Cardiac fibroblast (primary cell): ENCODE measurements at places on chromosomes 2 and 18.

DNA sequence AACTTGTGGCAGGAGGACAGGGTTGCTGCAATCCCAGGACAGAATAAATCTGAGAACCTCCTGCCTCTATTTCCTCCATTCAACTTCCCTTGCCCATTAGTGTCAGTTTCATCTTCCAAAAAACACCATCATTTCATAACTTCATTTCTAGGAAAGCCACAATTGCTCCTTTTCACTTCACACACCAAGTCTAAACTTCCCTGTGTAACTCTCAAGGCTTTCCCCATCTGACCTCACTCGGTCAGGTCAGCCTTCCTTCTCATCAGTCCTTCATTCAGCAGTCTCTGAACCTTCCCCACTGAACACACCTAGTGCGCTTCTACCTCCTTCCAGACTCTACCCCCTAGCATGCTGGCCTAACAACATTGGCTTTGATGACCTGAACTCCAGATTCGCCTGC is 35.8 kb downstream of the TCF7L1 start:
- DNase-seq: no peak

GRCh38 chr2:181152701-181153100 is 172.3 kb downstream of the UBE2E3 start:
- no peak for DNase-seq

DNA sequence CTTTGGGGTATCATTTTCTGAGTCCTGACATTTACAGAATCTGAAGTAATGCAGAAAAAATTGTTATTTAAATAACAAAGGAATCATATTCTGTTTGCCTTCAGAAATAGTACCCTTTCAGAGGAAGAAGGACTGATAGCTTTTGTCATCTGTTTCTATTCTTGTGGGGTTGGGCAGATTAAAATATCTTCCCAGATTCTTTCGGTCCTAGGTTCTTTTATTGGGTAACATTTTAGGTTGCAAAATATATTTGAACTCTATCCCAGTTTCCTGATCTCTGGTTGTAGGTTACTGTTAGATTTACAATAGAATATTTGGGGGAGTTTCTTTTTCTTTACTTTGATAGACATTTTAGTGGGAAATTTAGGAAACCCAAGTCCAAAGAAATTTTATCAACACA is 550.5 kb downstream of the SPAG16 start:
- peak; percentile 12 for DNase-seq

DNA sequence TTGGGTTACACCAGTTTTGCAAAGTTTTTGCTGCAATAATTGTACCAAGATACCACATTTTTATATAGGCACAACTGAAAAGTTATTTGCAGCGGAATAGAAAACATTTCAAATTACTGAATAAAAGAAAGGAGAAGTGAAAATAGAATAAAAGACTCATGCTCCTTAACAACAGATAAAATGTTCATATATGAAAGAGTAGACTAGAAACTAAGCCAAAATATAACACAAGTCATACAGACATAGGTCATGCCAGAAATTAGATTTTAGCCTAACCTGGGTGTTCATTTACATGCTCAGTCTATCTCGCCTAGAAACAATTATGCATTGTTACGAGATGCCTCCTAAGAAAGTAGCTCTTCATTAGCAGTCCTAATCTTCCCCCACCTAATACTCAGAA is 16.4 kb upstream of the MAP3K20 start:
- no peak for DNase-seq

- DNase-seq: no peak
These were observed 50.3 kb downstream of the TCF7L1 start for GRCh38 chr2:85183479-85183878.

DNA sequence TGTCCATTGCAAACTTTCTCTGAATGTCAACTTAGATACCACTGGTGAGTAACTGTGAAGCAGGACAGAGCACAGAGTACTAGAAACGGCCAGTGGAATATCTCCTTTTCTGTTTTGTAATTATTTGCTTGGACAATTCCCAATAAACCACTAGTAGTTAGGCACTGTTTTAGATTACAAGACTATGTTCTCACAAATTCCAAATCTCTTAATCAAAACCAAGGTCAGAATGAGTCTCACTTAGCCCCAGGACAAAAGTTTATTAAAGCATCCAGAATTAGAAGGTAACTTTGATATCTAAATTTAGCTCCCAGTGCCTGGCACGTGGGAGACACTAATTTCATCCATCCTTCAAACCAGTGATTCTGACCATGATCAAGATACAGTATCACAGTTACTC is 89.0 kb downstream of the ZNF521 start:
- no peak for DNase-seq

- no peak for DNase-seq
These were observed 136.9 kb upstream of the CAB39 start for GRCh38 chr2:230575642-230576324.

GRCh38 chr2:223811757-223812156 is 25.6 kb downstream of the AP1S3 start:
- DNase-seq: peak; percentile 63

- DNase-seq: peak; percentile 85
These were observed 5.0 kb upstream of the TET3 start for GRCh38 chr2:73979686-73980085.

DNA sequence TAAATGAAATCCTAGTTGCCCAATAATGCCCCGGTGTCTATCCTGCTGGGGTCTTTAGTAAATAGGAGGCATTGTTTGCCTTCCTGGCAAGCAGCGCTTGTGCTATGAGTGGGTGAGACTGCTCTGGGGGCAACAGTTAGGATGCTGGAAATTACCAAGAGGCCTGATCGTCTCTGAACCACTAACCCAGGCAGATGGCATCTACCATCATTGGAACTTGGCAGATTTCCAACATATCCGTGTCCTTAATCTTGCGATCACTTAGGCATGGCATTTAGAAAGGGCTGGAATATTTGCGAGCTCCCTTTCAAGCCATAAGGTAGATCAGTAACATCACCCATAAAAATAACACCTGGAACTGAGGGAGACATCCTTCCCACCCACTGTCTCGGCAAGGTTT is 18.8 kb upstream of the SH3RF3 start:
- DNase-seq: no peak

DNA sequence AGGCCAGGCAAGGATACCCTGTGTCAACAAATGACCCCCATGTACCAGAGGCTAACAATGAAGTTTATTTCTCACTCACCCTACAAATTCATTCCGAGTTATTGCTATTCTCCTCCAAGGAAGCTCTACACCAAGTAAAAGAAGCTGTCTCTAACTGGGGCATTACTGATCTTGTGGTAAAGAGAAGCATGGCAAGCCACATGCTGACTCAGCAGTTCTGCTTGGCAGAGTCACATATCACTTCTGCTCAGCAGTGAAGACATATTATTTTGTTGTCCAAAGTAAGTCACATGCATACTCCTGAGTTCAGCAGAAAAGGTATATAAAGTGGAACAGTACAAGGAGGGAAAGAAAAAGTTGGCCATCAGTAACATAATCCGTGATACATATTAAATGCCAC is 315.8 kb downstream of the GULP1 start:
- DNase-seq: peak; percentile 51

DNA sequence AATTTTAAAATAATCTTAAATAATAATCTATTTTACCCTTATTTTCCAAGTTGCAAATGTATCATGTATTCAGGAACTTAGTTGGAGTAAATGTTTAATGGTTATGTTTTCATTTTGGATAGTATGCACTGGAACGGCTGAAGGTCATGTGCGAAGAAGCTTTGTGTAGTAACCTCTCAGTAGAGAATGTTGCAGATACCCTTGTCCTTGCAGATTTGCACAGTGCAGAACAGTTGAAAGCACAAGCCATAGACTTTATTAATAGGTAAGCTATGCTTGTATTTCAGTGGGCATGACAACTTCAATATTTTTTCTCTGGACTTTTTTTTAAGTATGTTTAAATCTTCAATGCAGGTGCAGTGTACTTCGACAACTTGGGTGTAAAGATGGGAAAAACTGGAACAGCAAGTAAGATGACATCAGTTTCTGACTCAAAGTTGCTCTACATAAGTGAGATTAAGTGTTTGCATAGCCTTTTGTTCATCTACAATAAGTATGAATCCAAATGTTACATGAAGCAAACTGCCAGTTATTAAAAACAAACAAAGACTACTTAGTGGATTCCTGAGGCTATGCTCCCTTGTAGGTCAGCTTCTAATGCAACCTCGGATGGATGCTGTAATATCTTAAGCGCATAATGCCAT is 63.1 kb downstream of the SPOPL start:
- no peak for DNase-seq

DNA sequence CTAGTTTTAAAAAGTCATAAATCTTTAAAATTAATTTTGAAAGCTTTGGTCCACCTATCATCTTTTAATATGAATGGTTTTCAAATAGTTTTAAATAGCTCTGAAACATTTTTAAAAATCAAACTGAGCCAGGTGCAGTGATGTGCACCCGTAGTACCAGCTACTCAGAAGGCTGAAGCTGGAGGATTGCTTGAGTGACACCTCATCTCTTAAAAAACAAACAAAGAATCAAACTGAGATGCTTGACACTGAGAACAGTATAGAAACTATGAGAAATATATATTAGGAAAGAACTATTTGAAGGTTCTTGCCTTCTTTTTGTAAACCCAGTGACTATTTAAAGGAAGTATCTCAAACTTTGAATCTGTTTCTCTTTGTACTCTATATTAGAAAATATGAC is 67.4 kb downstream of the BARD1 start:
- DNase-seq: no peak

DNA sequence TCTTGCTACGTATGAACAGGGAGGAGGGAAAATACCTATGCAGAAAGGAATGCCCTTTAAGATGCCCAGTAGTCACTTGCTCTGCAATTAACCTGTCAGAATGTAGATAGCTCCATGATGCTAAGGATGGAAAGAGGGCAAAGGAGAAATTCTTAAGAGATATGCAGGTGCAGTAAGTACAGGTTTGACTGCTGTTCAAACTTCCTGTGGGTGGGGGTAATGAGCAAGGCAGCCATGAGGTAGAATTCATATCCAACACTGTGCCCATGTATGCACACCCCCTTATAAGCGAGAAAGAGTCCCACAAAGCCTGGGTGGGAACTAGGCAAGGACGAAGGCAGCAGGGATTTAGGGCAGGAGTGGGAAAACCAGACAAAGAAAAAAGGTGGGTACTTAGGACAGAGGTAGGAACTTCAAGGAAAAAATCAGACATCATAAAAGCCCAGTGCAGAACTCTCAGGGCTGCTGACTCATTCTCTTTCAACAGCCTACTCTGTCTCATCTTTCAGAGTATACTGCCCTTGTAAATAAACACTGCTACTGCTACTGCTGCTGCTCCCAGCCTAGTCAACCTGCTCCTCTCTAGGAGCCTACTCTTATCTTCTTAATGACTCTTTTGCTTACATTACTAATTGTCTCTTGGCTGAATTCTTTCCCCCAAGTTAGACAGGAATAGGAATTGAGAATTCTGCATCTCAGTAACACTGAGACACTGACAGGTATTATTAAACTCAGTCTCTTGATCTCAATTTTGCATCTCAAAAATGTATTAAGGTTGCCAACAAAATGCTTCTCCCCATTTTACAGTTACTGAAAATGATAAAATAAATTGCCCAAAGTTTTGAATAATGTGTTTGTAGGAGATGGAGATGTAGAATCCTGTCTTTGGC is 189.0 kb downstream of the PTH2R start:
- no peak for DNase-seq

- peak; percentile 57 for DNase-seq
These were observed 578 bp downstream of the IWS1 start for GRCh38 chr2:127525691-127526131.

- DNase-seq: no peak
These were observed 328.0 kb upstream of the HS6ST1 start for GRCh38 chr2:128646691-128647090.

DNA sequence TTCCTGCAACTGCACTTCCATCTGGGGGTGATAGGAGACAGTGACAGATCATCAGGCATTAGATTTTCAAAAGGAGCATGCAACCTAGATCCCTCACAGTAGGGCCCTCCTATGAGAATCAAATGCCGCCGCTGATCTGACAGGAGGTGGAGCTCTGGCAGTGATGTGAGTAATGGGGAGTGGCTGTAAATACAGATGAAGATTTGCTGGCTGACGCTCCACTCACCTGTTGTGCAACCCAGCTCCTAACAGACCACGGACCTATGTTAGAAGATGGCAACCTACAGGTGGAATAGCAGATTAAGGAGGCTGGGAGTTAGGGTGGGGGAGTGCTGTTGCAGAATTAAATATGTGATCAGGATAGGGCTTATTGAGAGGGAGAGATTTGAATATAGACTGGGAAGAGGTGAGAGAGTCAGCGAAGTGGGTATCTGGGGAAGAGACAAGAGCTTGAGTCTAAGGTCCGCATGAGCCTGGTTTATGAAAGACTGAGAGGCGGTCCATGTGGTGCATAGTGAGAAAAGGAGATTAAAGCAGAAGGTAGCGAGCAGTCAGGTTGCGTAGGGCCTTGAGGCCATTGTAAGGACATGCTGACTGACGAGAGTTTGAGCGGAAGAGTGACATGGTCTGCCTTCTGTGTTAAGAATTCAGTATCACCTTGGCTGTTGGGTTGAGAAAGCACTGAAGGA is 31.3 kb upstream of the TOGARAM2 start:
- no peak for DNase-seq

DNA sequence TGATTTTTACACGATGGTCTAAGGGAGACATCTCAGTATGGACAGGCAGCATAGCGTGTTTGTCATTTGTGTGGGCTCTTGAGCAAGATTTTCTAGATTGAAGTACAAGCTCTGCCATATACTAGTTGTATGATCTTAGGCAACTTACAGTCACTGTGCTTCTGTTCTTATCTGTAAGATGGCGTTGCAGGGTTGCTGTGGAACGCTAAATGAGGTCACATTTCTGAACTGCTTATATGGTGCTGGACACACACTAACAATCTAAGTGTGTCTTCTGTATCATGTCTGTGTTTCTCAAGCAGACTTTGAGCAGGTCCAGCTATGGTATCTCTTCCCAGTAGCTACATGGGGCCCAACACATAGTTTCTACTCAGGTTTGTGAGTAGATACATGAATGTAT is 29.2 kb downstream of the PARD3B start:
- DNase-seq: no peak

DNA sequence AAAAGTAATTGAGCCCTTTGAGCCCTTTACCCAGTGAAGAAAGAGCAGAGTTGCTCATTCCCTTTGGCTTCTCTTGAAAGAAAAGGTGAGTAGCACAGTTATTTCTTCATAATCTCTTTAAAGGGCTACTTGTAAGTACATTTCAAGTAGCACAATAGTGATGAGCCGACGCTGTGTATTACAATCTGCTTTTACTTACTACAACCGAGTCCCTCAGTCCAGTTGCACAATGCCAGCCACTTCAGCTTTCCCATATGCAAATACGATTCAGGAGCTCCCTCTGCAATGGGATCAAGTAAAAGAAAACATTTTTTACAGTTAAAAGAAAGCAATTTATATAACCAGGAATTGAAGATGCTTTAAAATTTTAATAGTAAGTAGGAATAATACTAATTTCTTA is 868.5 kb downstream of the RNF144A start:
- no peak for DNase-seq

- peak; percentile 33 for DNase-seq
These were observed 32.6 kb downstream of the LAMA3 start for GRCh38 chr18:23721696-23722480.

- no peak for DNase-seq
These were observed 45.1 kb downstream of the SMC6 start for GRCh38 chr2:17708501-17708900.

- no peak for DNase-seq
These were observed 30.2 kb downstream of the GRHL1 start for GRCh38 chr2:9981655-9982054.
